ENCODE measurements at places on chromosomes 5 and 9. TPM values are rescaled to one million over a fixed set of nuclear protein-coding genes. Genes with fewer than 3 reads are reported as not detected.

Gene PRLR
- polyA plus RNA-seq = 0.38 TPM

GRCh38 chr9:114499941-114500696, 5.2 kb downstream of the WHRN start:
- no peak for DNase-seq

- DNase-seq = no peak
These were observed 207.5 kb downstream of the NXNL2 start for GRCh38 chr9:88742483-88742882.

DNA sequence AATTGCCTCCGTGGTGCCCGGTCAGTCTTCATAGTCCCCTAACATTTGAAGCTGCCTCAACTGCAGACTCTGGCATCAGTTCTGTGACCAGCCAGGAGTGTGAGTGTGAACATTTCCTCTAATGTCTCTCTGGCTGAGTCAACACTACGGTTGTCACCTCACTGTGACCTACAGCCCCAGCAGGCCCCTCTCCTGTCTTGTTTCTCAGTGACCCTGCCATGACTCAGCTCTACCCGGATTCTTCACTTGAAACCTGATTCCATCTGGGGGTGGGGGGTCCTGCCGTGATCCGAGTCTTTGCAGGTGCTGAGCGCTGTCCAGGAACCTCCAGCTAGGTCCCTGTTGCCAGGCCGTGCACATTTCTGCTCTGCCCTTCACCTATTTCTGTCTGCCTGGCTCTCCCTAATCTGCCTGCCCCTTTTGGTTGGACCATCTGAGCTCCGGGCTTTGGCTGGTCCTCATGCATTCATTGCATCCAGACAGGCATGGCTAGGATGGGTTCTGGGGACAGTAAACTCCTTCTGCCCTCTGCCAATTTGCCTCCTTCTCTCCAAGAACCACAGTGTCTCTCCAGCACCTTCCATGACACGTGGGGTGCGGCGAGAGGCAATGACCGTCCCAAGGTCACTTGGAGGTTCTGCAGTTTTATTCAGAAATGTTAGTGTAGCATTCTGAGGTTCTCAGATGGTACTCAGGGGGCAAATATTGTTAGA, 24.2 kb downstream of the STC2 start:
- DNase-seq = no peak

Gene FOXI1
- not detected for polyA plus RNA-seq

GRCh38 chr9:109602987-109603386, 104.9 kb upstream of the PTPN3 start:
- peak; percentile 8 for DNase-seq

- DNase-seq = no peak
These were observed 418.3 kb downstream of the CDH10 start for GRCh38 chr5:24226479-24226878.

Gene FBXW2
- polyA plus RNA-seq = 29.2 TPM

DNA sequence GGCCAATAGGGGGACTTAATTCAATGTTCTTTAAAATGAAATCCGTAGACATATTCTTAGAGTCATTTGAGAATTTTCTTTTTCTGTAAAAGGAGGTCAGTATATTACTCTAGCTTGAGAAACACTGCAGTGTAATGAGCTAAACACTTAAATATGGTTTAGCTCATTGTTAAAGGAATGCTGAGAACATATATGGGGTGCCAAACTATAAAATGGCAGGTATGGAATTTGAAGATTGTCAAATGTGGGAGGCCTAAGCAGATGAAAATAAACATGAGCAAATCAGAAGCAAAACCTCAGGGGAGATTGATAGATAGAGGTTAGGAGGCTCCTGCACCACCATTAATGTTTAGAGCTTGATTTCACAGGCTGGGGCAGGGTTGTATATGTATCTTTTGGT, 57.9 kb downstream of the STX17 start:
- no peak for DNase-seq

- DNase-seq = no peak
These were observed 285.1 kb upstream of the DAP start for GRCh38 chr5:11046160-11046559.

Gene MAMDC4
- polyA plus RNA-seq = 4.8 TPM

DNA sequence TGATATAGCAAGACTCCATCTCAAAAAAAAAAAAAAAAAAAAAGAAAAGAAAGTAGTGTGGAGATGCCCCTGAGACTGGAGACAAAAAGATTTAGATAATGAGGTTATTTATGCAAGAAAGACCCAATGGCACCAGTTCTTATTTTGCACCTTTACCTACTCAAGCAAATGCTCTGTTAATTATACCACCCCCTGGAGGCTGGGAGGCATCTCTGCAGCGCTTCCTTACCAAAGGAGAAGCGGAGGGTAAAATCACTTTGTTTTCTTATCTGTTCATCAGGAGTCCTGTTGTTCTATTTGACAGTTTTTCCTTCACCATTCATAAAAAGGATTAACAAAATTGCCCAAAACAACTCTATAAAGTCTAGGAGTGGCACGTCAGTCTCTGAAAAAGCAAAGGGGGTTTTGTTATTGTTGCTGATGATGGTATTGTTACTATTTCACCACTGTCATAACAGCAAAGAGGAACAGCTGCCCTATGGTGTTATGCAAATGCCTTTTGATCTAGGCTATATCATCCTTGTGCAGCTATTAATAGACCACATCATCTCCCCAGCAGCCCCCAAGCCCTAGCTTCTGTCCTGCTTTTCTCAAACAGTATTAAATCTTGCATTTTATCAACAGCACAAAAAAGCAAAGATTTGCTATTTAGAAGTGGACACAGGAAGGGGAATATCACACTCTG, 174.0 kb downstream of the PALM2AKAP2 start:
- no peak for DNase-seq

- DNase-seq = no peak
These were observed 13.0 kb upstream of the PTGES start for GRCh38 chr9:129765764-129766317.

DNA sequence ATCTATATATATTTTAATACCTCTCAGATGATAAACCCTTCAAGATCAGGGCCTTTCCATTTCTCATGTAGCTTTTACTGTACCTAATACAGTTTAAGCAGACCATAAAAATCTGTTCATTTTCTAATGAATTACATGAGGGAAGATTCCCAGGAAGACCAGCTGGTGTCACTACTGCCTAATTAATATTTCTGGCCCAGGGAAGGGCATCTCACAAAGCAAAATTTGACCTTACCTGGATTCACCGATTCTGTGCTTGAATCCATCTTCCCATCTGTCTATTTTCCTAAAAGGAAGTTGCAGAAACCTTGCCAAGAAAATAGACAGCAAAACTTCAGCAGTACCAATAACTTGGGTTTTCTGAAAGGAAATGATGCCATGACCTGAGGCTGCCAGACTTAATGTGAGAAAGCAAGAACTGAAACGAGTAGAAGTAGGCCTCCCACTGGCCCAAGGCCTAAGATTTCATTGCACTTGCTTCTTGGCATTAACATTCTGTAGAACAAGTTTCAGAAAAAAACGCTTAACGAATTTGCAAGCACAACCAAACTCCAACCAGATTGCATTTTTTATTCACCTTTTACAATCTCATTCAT, 83.0 kb upstream of the GLIS3 start:
- DNase-seq = no peak

- no peak for DNase-seq
These were observed 84.1 kb downstream of the AMBP start for GRCh38 chr9:113993838-113994540.

Gene IFNK
- not detected for polyA plus RNA-seq

DNA sequence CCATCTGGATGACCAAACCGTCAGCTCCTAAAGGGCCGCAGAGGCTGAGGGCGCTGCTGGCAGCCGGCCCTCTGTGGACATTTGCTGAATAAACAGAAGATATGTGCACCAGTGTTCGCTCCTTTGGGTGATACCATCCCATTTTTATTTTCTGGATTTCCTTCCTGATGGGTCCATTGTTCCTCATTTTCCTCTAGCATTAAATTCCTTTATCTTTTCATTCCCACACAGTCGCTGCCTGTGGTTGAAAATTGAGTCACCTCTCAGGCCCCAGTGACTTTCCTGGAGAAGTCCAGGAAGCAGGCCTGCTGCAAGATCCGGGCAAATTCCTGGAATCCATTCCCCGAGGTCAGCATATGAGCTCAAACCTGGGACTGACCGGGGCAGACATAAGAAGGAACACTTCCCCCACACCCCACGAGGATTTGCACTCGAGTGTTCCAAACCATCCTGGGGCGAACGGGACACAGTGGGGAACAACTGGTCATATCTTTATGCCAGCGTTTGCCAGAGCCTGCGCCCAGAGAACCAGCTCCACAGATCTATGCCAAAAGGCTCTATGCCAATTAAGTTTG, 86.7 kb upstream of the PCA3 start:
- DNase-seq = no peak

All from forelimb muscle (tissue), 1 donor.